ENCODE measurements at places on chromosomes 11 and 22.

- DNase-seq = no peak
These were observed 79.1 kb upstream of the KCNQ1OT1 start for GRCh38 chr11:2778630-2779498.

- no peak for DNase-seq
These were observed 9.3 kb downstream of the CD44 start for GRCh38 chr11:35148163-35148837.

DNA sequence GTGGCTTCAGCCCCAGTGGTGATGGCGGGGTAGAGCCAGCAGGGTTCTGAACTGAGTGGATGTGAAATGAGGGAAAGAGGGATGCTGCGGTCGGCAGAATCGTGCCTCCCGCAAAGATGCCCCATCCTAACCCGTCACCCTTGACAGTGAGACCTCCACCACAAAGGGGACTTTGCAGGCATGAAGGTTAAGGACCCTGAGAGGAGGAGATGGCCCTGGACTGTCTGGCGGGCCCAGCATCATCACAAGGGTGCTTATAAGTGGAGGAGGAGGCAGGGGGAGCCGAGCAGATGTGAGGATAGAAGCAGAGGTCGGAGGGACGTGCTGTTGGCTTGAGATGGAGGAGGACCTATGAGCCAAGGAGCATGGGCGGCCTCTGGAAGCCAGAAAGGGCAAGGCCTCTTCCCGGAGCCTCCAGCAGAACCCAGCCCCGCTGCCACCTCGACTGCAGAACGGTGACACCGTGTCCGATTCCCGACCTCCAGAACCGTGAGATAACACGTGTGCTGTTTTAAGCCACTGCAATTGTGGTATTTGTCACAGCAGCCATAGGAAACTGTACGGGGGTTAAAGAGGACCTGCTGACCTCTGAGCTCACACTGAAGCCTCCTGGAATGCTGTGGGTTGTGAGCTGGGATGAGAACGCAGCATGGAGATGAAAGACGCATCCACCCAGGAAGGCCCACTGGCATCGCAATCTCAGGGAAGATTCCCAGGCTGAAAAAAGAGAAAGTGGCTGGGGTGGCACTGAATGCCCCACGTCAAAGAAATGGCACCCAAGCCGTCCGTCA lies 10.9 kb downstream of the LINC01488 start:
- no peak for DNase-seq

DNA sequence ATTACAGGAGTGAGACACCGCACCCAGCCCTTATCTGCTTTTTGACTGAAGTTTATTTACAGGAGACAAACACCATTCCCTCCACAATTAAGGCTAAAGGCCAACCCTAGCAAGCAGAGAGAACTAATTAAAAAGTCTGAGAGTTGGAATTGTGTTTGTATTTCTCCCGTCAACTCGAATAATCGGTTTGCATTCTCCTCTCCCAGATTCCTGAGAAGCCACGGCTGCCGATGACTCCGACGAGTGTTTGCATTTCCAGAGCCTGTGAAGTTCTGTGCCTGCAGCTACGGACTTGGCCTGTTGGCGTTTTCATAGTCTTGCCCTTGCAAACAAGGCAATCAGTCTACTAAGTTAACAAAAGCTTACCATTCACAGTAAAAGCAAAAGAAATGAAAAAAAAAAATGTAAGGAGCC lies 73.2 kb upstream of the NUP50 start:
- DNase-seq = no peak

GRCh38 chr11:47010179-47010578 lies 73.6 kb downstream of the CSTPP1 start:
- no peak for DNase-seq

DNA sequence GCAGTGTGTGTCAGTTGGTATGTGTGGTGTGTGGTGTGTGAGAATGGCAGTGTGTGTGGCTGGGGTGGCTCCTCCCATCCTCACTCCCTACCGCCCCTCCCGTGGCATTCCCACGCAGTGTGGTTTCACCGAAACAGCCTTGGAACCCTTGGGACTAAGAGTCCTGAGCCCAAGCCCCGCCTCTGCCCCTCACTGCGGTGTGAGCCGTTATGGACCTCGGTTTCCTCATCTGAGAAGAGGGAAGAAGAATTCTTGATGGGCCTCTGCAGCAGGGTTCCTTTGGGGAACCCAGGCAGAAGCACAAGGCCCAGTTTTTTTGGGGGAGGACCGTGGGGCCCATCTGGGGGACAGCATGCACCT lies 7.2 kb downstream of the UPK3A start:
- no peak for DNase-seq

DNA sequence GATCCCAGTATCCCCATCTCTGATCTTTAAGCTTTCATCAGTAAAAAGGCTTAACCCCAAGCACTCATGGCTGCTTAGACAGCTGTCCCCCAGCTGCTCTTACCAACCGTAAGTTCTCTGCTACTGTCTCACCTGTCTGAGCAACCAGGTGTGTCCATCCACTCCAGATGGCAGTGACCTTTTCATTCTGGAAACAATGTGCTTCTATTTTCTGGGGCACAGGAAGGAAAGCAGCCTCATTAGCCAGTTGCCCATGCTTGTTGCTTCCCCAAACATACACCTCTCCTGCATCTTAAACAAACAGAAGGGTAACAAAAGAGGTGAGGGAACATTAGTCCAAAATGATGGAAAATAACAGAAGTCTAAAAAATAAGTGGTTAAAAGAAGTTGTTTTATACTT lies 24.4 kb downstream of the SERGEF start:
- DNase-seq = no peak

DNA sequence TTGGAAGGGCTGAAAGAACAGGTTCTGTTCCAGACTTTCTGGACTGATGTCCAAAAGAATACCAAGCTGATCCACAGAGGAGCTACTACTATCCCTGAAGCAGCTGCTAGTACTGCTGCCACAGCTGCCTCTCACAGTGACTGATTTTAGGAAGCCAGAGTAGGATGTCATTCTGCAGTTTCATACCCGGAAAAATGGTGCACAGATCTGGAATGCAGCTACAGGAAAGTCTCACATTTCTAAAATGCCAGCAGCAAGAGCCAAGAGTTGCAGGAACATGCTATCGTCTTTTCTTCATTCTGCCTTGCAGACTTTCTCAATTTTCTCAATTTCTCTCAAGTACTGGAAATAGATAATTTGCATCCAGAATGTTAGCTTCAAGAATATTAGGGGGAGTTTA lies 19.4 kb upstream of the CCDC179 start:
- DNase-seq = no peak

GRCh38 chr22:19819911-19820879 lies 34.5 kb downstream of the GNB1L start:
- no peak for DNase-seq

Measured in stimulated activated CD4-positive, alpha-beta T cell treated with anti-CD3 and anti-CD28 coated beads, Interleukin-1b, Interleukin-23, amount 100 ng/mL, for 1 hour (primary cell).